ENCODE measurements at places on chromosomes 1 and 21.

DNA sequence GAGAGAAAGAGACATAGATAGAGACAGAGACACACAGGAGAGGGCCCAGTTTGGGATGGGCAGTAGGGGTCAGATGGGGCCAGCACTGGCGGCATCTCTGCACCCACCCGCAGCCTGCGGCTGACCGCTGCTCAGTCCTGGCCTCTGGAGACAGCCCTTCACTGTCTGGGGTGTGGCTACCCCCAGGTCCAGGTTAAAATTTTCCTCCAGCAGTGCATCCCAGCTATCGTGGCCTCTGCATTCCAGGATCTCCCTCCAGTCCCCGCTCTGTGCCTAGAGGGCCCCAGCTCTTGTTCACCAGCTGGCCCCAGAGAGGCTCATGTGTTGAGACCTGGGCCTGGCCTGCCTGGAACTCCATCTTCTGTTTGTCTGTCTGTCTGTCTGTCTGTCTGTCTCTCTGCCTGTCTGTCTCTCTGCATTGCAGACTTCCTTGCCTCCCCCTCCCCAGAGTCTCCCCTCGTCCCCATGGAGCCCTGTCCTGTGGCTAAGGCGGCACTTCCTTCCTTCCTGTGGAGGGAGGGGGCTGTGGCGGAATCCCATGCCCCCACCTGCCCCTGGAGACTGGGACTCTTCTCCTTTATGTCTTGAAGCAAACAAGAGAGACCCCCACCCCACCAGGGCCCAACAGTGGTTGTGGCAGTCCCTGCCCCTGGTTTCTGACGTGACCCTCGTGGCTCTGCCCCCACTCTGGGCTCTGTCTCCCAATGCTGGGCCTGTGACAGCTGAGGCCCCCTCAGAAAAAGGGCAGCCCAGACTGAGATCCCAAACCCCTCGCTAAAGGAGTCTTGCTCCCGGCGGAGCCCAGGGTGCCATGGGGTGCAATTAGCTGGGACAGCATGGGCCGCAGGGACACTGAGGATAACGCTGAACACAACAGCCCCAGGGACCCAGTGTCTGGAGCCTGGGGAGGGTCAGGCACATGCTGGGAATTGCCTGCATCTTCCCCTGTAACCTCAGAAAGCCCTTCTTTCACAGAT lies 241.8 kb downstream of the NPHP4 start:
- DNase-seq = no peak

- DNase-seq = no peak
Measured at GRCh38 chr21:33261635-33262034, 4.5 kb upstream of the IL10RB start.

- DNase-seq = no peak
Measured at GRCh38 chr21:44365967-44366585, 12.7 kb downstream of the TRPM2 start.

GRCh38 chr1:228798548-228798947 lies 63.3 kb downstream of the RHOU start:
- DNase-seq = no peak

- DNase-seq = no peak
Measured at GRCh38 chr1:168520832-168521231, 23.0 kb downstream of the XCL2 start.

DNA sequence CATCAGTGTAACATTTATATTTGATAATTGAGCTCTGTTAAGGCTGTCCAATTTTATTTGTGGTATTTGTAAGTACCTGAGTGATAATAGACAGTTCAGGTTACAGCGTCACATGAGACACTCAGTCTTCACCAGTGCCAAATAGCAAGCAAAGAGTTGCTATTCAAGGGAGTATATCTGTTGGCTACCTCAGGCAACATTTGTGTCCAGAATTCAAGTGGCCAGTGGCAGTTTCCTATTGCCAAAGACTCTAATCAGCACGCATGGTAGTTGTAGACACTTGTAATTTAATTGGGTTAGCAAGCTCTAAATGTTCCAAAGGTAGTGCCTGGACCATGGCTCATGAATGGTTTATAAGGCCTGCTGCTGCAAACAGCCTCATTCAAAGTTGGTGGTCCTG lies 1524.3 kb upstream of the B3GALT2 start:
- no peak for DNase-seq

DNA sequence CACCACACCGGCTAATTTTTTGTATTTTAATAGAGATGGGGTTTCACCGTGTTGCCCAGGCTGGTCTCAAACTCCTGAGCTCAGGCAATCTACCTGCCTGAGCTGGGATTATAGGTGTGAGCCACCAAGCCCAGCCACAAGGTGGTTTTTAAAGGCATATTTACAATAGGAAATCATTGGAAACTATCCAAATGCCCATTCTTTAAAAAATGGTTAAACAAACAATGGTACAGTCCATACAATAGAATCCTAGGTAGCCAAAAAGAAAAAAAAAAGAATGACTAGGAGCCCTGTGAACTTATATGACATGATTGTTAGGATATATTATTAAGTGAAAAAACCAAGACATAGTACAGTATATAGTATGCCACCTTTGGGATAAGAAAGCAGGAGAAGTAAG lies 5.3 kb downstream of the ATP2B4 start:
- DNase-seq = no peak

DNA sequence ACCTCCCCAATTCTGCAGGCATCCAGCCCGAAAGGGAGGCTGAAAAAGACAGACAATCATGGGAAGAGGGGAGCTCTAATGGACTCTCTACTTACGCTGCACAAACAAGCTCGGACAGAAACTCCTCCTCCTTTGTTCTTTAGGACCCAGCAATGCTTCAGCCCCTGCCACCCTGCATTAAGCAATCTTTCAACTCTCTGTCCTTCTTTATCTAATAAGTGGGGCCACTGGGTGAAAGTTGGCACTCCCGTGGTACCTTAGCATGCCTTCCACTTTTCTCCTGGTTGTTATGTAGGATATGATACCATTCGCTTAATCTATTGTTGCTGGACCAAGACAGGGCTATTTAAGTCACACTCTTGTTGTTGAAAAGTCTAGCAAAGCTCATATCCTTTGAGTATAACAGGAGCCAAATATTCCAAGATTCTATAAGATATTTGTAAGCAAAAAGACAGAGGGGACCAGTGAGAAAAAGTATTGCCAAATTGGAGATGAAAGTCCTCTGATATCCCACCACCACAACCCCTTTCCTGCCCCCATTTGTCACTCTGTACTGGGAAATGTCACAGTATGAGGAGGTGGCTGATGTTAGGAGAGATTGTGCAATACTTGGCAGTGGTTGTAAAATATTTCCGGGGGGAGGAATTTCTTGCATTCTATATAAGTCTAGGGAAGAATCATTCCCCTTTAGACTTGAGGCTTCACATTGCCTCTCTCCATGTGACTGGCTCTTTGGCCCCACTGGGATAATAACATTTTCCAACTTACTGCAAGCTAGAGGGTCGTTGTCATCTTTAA lies 137.3 kb upstream of the GJB5 start:
- DNase-seq = no peak

GRCh38 chr1:219790834-219791615 lies 137.3 kb downstream of the SLC30A10 start:
- no peak for DNase-seq

DNA sequence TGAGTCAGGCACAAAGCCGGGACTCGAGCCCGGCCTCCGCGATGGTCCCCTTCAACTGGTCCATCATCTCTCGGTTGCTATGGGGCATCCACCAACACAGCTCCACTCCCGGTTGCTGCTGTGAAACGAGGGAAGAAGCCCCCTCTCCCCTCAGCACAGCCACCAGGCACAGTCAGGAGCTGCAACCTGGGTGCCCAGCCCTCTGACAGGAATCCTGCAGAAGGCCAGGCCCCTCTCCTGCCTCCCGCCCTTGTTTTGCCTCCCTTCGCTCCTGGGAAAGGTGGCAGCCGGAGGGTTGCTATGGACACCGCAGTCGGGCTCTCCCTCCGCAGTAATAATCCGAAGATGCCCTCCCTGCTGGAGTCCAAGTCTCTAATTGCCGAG lies 8.9 kb upstream of the KCNN3 start:
- DNase-seq = no peak

DNA sequence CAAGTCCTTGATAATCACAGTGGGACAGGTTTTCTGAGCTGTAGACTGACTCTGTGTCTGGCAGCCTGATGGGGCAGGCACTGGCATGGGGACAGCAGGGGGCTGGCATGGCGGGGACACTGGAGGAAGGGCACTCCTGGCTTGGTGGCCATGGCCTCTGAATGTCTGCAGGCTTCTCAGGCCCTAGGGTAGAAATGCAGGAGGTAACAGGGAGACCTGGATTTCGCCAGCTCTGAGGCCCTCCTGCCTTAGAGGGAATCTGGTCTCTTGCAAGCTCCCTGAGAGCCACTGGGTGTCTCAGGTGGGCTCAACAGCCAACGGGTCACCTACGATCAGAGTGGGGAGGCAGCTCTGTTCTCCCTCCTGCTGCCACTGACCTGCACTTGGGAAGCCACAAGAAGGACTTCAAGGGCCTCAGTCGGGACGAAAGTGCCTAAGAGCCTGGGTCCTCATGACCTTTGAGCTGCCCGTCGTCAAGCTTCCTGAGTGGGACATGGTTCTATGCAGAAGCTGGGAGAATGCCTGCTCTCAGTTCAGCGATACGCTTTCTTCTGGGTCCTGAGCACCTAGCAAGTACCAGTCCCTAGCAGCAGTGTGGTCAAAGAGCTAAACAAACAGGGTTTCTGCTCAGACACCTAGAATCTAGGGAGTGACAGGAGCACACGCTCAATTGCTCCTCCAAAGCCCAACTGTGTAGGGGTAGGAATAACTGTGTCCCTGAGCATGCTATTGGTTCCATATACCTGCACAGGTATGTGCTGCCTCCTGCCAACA lies 569.0 kb downstream of the PTPRU start:
- no peak for DNase-seq

- no peak for DNase-seq
Measured at GRCh38 chr1:228152918-228153258, 3.2 kb downstream of the GJC2 start.

GRCh38 chr1:110765640-110766335 lies 91.0 kb upstream of the KCNA3 start:
- peak; percentile 24 for DNase-seq

- DNase-seq = no peak
Measured at GRCh38 chr1:196488579-196488978, 119.7 kb downstream of the KCNT2 start.

GRCh38 chr1:64654519-64655341 lies 90.1 kb upstream of the RAVER2 start:
- DNase-seq = no peak

GRCh38 chr1:231260351-231260750 lies 19.3 kb downstream of the GNPAT start:
- DNase-seq = no peak

DNA sequence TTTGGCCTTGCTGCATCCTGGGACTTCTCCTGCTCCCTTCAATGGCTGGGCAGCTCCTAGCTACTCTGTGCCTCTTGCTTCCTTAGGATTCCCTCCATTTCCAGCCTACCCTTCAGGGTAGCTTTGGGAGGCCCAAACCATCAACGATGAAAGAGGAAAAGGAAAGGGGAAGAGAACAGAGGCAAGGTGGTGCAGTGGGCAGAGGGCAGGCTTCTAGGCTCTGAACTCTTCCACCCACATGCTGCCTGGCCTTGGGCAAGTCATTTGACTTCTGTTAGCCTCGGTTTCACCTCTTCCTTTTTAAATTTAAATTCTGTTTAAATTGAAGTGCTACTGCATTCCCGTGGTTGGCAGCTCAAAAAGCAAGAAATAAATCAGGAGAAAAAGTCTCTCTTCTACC lies 5.7 kb upstream of the PPM1J start:
- DNase-seq = no peak

DNA sequence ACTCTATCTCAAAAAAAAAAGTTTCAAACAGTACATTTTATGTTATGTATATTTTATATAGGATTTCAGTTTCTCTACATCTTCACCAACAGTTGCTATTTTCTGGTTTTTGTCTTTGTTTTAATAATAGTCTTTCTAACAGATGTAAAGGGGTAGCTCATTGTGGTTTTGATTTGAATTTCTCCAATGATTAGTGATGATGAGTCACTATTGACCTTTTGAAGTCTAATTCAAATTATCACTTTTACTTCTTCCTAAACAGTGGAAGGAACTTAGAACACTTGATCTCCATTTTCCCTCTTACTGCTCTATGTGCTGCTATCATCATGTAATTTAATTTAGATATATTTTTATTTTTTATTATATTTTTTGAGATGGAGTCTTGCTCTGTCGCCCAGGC lies 31.7 kb upstream of the SHCBP1L start:
- DNase-seq = no peak

DNA sequence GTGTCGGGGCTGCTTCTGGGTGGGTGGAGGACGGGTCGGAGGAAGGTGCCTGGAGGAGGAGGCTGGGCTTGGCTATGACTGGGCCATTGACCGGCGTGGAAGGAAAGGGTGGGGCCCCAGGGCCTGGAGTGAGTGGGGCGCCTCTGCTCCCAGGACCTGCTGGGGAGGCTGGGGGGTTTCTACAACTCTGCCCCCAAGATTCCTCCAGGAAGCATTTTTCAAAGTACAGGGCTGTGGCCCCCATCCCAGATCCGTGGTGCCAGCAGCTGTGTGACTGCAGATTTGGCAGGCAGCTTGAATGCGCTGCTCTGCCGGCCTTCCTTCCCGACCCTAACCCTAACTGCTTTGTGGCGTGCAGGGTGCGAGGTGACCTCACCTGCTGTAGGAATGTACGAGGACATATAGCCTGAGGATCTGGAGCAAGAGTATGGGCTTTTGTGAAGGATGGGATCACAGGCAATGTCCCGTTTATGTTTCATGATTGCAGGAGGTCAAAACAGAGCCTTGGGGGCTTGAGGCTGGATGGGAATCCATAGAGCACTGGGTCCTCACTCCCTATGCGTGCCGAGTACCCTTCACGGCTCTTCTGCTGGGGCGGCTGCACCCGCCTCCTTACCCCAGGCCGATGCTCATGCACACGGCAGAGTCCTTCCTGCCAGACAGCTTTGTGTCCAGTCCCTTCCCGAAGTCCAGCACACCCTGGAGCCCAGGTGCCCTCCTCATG lies 24.7 kb downstream of the TRPM2 start:
- DNase-seq = no peak

GRCh38 chr1:43410571-43410970 lies 20.9 kb downstream of the SZT2 start:
- DNase-seq = no peak

DNA sequence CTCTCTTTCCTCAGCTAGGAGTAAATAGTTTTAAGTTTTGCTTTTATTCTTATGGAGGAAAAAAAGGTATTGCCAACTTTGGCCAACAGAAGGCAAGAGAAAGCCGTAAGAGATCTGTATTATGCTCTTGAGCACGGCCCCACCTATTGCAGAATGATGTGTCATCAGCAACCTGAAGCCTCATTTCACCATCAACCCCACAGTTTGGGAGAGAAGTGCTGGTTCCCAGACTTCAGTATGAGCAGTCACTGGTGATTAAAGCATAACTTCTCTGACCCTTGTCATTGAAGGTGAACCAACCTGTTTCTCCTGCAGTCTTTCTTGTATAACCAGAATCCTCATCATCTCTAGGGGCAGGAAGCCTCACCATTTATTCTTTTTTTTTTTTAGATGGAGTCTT lies 100.2 kb downstream of the SIPA1L2 start:
- DNase-seq = no peak

DNA sequence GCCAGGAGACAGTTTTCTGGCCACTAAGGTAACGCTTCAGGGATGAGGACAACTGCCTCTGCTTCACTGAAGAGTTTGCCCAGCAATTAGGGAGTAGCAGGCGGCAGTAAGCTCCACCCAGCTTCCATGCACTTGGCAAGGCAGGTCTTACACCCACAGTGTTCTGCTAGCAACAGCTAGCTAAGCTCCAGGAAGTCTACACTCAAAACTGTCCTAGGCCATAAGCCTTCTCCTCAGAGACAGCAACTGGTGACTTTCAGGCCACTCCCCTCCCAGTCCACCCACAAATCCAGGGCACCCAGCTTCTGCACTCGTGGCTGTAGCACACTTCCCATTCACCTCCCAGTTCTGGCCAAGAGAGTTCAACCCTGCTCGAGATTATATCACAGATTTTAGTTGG lies 47.3 kb downstream of the KMO start:
- DNase-seq = no peak
